NCI-H2081 treated with DMSO at 0.1 percent for 48 hours (cell line): ENCODE measurements at places on chromosomes 1 and 21.

- DNase-seq: no peak
Measured at GRCh38 chr1:211808475-211808874, 22.1 kb downstream of the LPGAT1 start.

GRCh38 chr1:180906511-180906910, 6.2 kb upstream of the KIAA1614 start:
- DNase-seq: no peak

DNA sequence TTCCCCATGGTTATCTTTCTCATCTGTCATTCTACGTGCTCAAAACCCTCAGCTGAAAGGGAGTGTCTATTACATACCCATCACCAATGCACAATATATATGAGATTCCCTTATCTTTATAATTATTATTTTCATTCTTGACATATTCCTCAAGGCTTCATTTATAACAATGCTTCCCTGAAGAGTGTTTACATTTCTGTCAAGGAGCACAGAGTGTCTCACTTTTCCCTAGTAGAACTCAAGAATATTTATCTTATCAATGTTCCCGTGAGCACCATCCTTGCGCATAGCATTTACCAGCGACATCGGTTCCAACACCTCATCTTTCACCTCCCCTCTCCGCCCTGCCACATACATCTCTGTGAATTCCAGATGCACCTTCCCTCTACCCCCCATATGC, 250.6 kb downstream of the PLA2G4A start:
- no peak for DNase-seq

DNA sequence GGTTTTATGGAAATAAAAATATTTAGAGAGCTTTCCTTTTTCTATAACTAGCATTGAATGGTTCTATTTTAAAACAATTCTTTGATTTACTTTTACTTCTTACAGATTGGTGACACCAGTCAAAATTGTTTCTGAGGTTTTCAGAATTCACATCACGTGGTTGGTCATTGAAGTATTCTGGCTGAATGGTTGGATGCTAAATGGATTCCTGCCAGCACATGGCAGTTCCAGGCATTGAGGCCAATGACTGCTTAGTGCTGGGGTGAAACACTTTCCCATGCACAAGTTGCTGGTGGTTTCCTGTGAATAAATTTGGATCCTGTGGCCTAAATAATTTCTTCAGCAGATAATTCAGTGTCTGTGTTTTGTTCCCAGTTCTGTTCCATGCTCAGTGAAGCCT, 20.6 kb downstream of the NCAM2 start:
- no peak for DNase-seq

DNA sequence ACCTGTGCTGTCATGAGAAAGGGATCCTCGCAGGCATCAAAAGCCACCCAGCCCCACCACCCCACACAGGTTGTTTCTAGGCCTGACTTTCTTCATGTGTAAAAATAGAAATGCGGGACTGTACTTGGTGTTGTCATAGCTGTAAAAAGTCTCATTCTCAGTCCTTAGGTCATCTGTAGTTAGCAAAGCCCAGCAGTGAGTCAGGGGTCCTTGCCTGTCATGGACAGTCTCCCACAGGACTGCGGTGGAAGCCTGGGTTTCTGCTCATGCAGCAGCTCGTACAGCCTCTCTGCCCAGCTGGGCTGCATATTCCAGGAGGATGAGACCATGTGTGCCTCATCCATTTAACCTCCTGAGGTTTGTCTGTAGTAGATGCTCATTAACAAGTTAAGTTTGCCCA, 58.2 kb downstream of the MRPS6 start:
- DNase-seq: no peak
